Neural progenitor cell (in vitro differentiated cells): ENCODE measurements at places on chromosomes 3 and 15.
A peak's percentile ranks its signal among the peaks of the same experiment; 100 is the strongest.

GRCh38 chr3:152737021-152737908 lies 97.7 kb upstream of the P2RY1 start:
- no peak for DNase-seq

GRCh38 chr3:55408193-55408826 lies 78.8 kb downstream of the WNT5A start:
- no peak for DNase-seq

DNA sequence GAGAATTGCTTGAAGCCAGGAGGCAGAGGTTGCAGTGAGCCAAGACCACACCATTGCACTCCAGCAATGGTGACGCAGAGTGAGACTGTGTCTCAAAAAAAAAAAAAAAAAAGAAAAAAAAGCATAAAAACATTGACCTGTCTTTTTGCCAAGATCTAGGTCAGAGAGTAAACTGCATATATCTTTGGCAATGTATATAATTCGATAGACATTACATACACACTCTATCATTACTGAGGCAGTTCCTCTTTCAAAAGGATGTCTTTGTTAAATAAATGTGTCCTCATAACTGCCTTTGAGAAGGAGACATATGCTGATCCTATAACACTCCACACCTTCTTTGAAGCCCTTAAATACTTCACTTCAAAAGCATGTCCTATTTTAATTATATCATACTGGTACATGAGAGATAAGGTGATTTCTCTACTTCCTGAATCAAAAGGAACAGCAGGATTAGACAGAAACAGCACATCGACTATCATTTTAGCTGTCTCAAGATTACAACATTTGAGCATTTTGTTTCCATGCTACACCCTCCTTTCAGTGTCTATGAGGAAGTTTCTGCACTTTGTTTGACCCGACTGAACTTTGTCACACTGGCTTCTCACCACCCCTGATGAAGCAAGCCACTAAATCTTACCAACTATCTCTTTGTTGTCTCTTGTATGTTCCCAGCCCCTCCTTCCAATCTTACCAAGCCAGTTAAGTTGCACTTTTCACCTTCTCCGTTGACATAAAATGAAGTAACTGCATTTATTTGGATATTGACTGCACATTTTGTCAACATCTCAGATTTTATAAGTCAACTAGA lies 335.8 kb downstream of the MECOM start:
- DNase-seq = no peak

DNA sequence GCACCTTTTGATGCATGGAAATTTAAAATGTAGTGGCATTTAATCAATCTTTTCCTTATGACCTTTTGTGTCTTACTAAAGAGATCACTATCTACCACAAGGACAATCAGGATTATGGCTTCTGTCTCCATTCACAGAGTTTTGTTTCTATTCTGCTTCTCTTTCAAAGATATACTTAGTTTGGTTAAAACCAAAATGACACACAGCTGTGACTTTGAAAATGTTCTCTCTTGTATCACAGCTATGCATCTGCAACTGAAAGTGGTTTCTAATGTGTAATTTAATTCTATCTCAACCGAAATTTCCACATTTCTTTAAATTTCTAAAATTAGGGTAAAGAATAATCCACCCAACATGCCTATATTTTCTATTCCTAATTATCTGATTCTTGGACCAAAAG lies 27.7 kb downstream of the HLTF start:
- DNase-seq = no peak

DNA sequence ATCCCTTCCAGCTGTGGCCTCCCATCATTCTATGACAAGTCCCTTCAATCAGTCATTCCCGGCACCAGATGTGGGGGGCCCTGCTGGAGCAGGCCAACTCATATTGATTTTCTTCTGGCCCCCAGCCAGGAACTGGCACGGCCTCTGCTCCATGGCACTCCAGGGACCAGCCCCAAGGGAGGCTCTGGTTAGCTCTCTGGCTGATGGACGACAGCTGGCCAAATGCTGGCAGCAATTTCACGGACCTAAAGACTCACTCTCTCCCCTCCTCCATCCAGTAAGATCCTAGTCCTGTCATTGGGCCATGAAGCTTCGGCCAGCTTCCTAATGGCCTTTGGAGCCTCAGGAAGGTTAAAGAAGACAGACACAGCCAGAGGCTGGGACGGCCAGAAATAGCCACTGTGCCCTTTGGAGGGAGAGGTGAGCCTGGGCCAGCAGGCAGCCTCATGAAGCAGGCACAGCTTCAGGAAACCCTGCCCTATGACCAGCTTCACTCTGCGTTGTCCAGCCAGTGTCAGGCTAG lies 131.0 kb downstream of the MEX3B start:
- no peak for DNase-seq

GRCh38 chr3:52262447-52262846 lies 16.0 kb downstream of the WDR82 start:
- no peak for DNase-seq

DNA sequence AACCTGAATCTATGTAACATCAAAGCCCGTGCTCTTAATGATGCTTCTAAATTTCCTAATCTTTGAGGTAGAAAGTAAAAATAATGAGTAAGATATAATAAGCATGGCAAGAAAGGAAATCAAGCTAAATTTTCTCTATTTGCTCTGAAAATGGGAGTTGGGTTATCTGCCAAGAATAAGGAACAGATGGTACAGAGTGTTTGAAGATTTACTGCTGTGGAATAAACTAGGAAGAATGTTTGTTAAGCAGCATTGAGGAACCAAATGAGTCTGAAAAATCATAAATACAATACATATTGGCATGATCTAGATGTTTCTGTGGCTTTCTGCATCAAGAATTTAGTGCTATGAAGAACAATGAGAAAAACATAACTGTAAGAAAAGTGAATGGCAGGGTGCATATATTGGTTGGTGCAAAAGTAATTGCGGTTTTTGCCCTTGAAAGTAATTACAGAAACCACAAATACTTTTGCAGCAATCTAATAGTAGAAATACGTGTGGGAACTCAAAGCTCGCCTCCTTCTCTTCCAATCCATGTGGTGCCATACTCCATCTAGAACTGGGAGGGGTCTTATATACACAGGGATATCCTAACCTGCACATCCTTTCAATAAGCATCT lies 87.6 kb downstream of the SUCNR1 start:
- DNase-seq = no peak

GRCh38 chr3:68523330-68523729 lies 409.0 kb downstream of the TAFA4 start:
- no peak for DNase-seq

DNA sequence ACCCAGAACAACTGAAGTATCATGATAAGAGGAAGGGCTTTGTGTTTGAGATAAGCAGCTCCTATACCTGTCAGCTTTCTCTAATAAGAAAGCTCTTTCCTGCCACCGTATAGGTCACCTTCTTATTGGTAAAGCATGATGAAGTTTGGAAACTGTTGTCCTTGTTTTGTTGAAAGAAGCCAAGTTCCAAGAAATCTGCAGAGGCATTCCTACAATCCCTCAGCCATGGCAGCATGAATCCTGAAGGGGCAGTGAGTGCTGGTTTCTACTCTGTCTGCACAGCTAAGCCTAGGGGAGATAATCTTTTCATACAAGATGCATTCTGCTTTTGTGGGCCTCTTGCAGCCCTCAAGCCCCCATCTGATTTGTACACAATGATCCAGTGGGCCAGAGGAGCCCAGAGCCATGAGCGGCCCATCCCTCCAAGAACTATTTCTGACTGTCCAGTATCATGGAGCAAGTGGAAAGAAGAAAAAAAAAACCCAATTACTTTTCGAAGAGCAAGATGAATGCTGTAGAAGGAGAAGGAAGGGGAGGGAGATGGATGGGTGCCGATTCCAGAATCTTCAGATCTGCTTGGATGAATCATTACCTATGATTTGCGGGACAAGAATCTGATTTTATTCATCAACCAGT lies 1.9 kb upstream of the THBS1 start:
- DNase-seq = peak; percentile 50

GRCh38 chr3:133277813-133278212 lies 122.0 kb upstream of the BFSP2 start:
- DNase-seq = no peak

- DNase-seq = peak; percentile 58
Measured at GRCh38 chr3:11643201-11643603, 513 bp downstream of the VGLL4 start.

GRCh38 chr3:72123908-72124441 lies 339.0 kb upstream of the PROK2 start:
- DNase-seq = no peak

DNA sequence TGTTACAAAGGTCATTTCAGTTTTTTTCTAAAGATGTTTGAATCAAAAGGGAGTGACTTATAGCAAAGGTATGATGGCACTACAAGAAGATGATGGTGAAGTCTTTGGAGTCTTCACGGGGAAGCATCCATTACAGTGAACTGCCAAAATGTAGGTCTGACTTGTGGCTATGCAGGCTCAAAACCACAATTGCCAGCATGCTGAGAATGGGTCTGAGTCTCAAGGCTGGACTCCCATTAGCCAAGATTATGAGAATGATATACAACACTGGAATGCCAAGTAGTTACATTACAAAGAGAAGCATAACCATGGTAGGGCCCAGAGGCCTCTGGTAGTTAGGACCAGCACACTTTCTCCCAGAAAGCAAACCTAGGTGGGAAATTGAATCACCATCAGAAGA lies 194.2 kb downstream of the MTHFS start:
- DNase-seq = no peak

DNA sequence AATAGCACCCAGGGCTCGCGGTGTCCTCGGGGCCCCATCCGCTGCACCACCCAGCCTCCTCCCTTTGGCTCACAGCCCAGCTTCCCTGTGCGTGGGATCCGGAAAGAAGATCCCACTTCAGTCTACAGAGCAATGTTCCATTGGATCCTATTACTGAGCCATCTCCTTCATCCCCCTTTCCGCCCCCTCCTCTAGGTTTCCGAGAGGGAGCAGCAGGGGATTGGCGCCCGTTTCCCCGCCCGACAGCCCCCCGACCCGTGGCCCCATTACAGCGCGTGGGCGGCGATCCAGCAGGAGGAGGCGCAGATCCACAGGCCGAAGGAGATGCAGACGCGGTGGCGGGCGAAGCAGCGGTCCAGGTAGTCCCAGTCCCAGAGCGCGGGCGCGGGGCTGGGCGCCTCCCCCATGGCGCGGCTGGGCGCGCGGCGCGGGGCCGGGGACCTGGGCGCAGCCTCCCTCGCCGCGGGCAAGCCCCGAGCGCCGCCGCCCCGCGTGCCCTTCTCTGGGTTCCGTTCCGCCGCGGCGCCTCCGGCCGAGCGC lies 340 bp downstream of the TMEM44 start:
- no peak for DNase-seq

DNA sequence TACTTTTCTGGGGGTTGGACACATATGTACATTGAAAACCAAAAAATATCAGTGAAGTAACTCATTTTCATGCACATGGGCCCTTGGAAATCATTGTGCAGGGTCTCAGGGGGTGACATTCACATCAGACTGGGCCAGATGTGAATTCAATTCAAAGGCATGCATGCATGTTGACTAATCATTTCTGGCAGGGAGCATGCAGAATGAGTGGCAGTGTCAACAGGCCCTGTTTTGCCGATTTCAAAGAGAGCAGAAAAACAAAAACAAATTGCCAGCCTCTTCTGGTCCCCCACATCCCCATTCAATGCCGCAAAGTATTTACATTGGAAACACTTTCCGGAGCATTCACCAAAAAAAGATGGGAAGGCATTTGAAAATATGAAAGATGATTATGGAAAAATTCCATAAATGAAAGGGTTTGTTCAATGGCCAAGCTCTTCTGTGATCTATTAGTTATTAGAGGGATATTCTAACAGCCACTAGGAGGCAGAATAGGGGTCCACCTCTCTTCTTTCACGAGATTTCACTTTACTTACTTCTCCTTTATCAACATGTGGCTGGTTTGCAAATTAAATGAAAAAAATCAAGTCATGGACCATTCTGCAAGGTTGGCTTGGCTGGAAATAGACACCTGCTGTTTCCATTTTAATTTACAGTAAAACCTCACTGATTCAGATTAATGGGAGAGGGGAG lies 119.9 kb upstream of the FEZF2 start:
- DNase-seq = peak; percentile 8

- no peak for DNase-seq
Measured at GRCh38 chr3:125087768-125088391, 32.1 kb upstream of the HEG1 start.

DNA sequence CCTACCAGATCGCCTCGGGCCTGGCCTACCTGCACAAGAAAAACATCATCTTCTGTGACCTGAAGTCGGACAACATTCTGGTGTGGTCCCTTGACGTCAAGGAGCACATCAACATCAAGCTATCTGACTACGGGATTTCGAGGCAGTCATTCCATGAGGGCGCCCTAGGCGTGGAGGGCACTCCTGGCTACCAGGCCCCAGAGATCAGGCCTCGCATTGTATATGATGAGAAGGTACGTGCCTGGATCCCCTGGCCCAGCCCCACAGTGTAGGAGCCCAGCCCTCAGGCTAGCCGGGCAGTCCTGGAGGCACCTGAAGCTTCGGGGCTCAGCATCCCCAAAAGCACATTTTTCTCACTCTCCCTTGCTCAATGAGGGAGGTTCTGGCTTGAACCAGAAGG lies 135.8 kb downstream of the LRRK1 start:
- DNase-seq = no peak

DNA sequence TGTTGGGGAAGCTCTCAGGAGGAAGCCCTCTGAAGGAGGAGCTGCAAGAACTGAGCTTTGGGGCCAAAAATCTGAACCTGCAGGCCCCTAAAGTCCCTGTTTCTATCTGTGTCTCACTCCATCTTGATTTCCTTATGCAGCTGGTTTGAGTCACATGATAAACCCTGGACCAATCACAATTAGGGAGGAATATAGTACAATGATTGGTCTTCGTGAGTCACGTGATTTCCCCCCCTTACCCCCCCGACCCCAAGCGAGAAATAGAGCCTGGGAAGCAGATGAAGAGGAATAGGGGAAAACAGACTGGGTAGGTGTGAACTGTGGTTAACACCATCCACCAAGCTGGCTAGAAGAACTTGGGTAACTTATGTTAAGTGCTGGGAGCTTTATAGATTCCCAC lies 12.9 kb downstream of the CRABP1 start:
- DNase-seq = no peak

GRCh38 chr3:58041826-58042324 lies 33.7 kb downstream of the FLNB start:
- DNase-seq = peak; percentile 64

DNA sequence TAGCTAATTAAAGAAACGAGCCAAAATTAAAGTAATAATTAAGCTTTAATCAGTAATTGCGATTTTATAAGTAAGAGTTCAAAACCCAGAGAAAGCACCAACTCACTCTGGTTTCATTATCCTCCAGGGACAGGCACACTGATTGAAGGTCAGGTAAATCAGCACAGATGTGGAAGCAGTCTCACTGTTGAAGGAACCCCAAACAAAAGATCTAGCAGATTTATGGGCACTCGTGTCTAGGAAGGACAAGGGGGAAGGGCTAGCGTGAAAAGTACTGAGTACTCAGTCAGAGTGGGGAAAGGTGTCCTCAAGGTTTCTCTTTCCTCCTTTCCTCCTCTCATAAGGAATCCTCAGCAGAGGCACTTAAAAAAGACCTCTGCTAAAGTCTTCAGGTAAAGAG lies 320.1 kb downstream of the PYDC2 start:
- DNase-seq = no peak

DNA sequence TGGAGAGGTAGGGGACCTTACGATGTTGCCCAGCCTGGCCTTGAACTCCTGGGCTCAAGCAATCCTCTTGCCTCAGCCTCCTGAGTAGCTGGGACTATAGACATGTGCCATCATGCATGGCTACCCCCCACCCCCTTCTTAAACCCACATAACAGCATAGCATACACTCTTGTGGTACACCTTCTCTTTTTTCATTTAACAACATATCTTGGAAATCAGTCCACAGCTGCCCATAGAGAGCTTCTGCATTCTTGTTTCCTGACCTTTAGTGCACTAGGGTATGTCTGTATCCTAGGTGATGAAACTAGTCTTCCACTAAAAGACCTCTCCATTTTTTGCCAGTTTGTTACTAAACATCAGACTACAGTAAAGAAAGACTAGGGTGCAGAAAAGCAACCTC lies 33.0 kb downstream of the SLC28A1 start:
- no peak for DNase-seq
